T follicular helper cell (primary cell): ENCODE measurements at places on chromosomes 1 and 21.
A peak's percentile ranks its signal among the peaks of the same experiment; 100 is the strongest.

- no peak for DNase-seq
Measured at GRCh38 chr1:229155472-229155871, 115.4 kb upstream of the RAB4A start.

DNA sequence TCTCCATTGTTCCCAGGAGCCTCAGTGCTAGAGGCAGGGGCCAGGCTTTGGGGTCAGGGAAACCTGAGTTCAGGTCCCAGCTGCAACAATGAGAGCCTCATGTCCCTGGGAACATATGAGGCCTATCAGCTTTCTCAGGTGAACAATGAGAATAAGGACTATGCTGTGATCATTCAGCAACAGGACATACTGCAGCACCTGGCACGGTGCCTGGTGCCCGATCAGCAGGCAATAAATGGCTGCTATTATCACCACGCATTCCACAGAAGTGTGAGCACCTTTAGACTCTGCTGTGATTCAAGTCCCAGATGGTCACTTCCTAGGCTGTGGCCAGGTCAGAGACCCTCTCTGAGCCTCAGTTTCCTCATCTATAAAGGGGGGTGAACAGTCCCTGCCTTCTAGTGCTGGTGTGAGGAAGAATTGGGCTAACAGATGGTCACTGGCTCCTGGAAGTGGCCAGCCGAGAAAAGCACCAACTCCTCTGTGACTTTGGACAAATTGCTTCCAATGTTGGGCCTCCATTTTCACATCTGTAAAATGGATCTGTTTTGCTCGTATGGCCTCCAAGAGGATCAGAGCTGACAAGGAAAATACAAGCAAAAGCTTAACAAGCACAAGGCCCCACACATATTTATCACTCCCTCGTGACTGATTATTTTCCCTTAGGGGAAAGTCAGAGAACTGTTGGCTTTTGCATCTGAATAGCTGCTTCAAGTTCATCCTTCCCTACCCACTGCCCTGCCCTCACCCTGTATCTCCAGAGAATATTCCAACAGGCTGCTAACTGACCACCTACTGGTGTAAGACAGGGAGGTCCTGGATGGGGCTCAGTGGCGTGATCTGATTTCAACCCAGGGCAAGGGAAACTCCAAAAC is 1.1 kb downstream of the SLC5A9 start:
- DNase-seq, result no peak

- DNase-seq, result no peak
Measured at GRCh38 chr1:153741986-153742385, 14.1 kb downstream of the INTS3 start.

DNA sequence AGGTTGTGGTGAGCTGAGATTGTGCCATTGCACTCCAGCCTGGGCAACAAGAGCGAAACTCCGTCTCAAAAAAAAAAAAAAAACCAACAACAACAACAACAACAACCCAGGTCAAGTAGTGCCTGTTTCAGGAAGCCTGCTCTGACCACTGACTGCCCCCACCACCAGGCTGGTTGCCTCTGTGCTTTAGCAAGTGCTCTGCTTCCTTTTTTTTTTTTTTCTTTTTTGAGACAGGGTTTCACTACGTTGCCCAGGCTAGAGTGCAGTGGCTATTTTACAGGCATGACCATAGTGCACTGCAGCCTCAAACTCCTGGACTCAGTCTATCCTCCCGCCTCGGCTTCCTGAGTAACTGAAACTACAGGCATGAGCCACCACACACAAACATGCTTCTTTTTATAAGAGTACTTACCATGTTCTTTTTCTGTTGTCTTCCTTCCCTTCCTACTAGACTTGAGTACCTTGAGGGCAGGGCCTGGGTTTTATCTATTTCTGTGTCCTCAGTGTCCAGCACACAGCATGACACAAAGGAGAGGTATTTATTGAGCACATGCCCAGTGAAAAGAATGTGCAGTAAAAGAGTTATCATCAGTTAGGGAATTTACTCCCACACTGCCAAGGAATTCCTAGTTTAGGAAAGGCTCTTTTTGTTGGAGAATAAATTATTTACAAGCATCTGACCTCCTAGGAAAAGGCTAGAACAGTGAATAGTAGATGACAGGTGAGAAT is 9.9 kb upstream of the COA7 start:
- DNase-seq, result no peak

DNA sequence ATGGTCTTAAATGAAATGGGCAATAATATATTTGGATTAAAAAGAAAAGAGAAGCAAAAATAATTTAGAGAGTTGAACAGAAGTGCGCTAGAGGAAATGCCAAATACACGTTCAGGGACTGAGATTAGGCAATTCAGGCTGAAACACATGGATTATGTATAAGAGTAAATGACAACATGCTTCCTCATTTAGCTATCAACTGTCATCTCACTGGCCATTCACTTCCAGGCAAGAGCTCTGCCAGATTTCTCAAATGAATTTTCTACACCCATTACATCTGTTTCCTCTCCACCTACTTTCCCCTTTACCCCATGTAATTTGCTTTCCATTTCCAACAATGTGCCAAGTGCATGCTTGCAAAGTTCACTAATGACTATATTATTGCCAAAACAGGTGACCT is 582.4 kb downstream of the LTN1 start:
- no peak for DNase-seq

GRCh38 chr1:206636671-206637070 is 1.3 kb downstream of the DYRK3 start:
- no peak for DNase-seq

- no peak for DNase-seq
Measured at GRCh38 chr1:10730985-10731384, 65.5 kb downstream of the CASZ1 start.

GRCh38 chr1:115555446-115555845 is 86.3 kb upstream of the VANGL1 start:
- no peak for DNase-seq

GRCh38 chr1:86704972-86705664 is 742 bp downstream of the SH3GLB1 start:
- DNase-seq, result peak; percentile 3

GRCh38 chr1:230303822-230304221 is 122.3 kb downstream of the PGBD5 start:
- DNase-seq, result no peak

DNA sequence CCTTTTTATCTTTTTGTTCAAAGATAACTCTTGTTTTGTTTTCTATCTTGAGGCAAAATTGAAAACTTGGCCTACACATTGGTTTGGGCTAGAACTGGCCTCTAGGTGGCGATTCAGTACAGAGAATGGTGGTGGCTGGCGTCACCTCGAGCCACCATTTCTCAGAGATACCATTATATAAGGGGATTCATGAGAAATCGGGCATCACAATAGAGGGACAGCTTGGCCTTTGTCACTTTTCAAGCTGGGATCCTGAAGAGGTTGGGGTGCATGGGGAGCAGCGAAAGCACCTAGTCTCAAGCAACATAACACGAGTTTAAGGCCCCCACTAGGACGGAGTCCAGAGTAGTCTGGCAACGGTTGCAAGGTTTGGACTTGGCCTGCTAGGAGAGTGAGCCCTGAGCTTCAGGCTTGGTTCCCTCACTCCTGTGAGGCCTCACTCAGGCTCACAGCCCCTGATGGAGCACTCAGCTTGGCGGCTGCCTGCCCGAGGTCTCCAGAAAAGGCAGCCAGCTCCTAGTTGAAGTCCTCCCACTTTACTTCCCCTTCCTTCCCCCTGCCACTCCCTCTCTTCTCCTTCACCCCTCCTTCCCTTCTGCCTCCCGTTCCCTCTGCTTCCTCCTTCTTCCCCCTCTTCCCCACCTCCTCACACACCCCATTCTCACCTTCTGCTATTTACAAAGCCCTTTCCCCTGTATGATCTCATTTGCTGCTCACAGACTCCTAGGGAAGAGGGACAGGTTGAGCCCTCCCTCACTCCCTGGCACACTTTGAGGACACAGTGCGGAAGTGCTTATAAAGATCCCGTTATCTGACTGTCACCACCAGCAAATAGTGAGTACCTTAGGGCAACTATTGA is 67.8 kb downstream of the LRIG2 start:
- peak; percentile 30 for DNase-seq

- no peak for DNase-seq
Measured at GRCh38 chr1:99680270-99680669, 34.4 kb downstream of the PALMD start.

DNA sequence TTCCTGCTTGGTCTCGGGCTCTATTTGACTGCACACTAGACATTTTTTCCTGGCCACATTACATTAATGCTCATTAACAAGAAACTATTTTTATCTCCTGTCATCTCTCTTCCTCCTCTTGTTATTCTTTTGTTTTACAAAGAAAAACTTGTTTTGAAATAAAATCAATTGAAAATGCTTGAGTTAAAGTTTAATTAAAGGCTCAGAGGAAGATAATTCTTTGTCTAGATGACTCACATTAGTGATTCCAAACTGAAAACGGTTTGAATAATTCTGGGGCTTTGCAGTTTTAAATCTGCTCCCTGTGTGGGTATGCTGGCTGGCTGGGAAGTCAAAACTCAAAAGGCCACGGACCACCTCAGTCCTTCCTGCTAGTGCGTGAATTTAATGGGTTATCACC is 29.6 kb downstream of the RGS5 start:
- DNase-seq, result no peak
